ENCODE measurements at places on chromosomes 3 and 15.

DNA sequence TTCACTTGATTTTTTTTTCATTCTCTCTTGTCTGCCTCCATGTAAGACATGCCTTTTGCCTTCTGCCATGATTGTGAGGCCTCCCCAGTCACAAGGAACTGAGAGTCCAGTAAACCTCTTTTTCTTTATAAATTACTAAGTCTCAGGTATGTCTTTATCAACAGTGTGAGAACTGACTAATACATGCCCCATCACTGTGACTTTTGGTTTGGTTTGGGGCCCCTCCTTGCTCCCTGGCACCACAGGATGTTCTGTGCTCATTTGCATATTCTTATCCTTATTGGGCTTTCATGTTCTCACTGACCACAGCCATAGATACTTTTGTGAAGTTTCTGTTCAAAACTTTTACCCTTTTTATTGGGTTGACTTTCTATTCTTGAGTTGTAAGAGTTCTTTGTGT is 3.8 kb upstream of the PRR20G start:
- no peak for DNase-seq

DNA sequence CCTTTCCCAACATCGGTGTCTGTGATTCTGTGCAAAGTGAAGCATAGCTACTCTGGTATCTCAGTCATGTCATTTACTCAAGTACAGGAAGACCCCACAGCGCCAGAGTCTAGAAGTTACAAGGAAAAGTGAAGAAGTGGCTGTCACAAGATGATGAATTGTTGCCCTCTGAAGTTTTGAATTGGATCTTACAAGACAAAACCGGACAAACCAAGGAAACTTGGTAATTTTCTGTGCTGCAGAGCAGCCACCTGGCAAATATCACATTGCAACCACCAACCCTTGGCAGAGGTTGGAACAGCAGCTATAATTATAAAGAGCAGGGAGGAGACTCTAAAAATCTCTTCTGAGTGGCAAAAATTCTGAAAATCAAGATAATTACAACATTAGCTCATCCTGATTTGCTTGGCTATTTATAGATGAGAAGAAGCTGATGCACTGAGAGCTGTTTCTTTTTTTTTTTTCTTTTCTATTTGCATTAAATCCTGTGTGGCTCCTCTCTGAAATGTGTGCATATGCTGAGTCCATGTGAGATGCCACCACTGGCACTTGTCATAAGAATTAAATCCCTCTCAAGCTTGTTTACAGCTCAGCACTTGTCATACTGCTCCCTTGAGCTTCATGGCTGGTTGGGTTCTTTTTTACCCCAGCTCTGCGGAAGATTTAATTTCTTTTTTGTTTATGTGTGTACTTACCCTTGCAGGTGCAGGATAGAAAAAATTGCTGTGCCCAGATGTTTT is 68.0 kb upstream of the MNS1 start:
- DNase-seq: no peak

DNA sequence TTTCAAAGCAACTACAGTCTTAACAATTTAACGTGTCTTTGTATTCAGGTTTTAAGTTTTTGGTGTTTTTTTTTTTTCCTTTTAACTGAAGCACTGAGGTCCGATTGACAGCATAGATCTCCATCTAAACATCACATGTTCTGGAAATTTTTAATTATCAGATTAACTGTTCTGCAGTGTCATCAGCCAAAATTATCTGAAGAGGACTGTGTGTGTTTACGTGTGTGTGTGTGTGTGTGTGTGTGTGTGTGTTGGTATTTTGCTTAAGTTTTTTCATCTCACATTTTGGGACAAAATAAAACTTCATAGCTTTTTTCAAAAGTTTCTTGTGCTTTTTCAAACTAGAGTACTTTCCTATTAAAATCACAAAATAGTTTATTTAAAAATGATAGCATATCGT is 1.8 kb downstream of the PIK3CA start:
- DNase-seq: no peak

GRCh38 chr3:13452490-13453335 is 27.4 kb upstream of the HDAC11 start:
- peak; percentile 31 for DNase-seq

DNA sequence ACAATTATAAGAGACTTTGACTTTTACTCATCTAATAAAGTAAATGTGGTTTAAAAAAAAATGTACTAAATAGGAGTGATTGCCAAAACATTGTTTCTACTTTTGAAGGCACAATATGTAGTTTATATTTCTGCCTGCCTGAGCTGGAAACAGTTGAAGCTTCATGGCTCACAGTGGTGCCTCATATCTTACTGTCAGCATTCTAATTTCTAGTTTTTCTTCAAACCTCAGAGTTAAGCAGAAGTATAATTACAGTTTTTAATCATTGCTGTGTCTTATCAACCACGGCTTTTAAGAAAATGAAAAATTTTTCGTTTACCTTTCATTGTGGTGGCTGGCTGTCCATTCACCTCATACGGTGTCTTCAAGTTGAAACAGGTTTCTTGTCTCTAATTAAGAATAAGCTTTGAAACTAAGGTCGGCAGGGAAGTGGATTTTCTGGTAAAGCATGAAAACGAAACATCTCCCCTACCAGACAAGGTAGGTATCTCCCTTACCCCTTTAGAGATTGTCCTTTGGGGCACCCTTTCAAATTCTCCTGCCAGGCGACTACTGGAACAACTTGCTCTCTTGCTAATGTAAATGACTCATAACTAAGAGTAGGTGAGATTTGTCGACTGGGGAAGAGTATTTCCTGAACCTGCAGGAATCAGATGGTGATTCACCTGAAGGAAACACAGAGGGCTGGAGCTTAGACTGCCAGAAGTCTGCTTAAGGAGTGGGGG is at the start of gene GPR87:
TSS of gene GPR87 (minus strand) at position 554 of the 725 bp plus-strand sequence. CDS start 16,720 bp downstream, outside the sequence.
- DNase-seq: peak; percentile 88

- peak; percentile 63 for DNase-seq
These were observed 9.6 kb upstream of the TAGLN3 start for GRCh38 chr3:111989061-111989678.

DNA sequence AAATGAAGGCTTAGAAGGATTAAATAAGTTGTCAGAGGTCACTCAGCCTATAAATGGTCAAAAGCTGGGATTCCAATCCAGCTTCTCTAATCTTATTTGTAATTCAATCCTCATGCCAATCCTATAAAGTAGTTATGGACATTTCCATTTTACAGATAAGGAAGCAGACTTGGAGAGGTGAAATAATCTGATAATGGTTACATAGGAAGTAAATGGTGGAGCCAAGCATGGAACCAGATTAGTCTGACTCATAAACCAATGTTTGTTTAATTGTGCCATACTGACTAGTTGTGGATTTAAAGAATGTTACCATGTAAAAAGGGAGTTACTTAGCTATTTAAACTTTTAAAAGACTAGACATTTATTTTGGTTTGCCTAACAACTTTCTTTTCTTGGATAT is 59.7 kb downstream of the KCNAB1 start:
- DNase-seq: no peak

- no peak for DNase-seq
These were observed 108.3 kb upstream of the ETV5 start for GRCh38 chr3:186216900-186217819.

- DNase-seq: no peak
These were observed 46.1 kb downstream of the USP50 start for GRCh38 chr15:50500352-50500751.

GRCh38 chr3:133610031-133610430 is 36.5 kb downstream of the CDV3 start:
- no peak for DNase-seq

DNA sequence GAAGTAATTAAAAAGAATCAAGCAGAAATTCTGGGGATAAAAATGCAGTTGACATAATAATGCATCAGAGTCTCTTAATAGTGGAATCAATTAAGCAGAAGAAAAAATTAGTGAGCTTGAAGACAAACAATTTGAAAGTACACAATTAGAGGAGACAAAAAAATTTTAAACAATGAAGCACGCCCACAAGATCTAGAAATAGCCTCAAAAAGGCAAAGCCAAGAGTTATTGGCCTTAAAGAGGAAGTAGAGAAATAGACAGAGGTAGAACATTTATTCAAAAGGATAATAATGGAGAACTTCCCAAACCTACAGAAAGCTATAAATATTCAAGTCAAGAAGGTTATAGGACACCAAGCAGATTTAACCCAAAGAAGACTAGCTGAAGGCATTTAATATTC is 113.3 kb downstream of the TBC1D2B start:
- no peak for DNase-seq

GRCh38 chr3:187770224-187770623 is 25.0 kb upstream of the BCL6 start:
- no peak for DNase-seq

DNA sequence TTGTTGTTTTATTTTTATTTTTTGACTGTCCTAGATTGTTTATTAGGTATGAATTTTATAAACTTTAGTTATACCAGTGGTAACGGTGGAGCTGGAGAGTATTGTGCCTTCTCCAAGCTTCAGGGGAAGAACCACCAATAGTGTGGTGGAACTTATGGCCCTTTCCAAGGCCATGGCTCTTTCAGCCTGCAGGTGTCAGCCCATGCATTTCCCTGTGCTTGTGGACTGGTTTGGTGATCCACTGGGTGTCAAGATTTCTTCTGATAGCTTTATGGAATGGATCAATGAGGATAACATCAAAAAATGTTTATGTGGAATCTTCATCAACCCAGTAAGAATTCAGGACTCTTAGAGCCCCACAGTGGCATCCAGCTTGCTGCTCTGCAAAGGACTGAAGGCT is 19.2 kb upstream of the SCAMP5 start:
- no peak for DNase-seq

DNA sequence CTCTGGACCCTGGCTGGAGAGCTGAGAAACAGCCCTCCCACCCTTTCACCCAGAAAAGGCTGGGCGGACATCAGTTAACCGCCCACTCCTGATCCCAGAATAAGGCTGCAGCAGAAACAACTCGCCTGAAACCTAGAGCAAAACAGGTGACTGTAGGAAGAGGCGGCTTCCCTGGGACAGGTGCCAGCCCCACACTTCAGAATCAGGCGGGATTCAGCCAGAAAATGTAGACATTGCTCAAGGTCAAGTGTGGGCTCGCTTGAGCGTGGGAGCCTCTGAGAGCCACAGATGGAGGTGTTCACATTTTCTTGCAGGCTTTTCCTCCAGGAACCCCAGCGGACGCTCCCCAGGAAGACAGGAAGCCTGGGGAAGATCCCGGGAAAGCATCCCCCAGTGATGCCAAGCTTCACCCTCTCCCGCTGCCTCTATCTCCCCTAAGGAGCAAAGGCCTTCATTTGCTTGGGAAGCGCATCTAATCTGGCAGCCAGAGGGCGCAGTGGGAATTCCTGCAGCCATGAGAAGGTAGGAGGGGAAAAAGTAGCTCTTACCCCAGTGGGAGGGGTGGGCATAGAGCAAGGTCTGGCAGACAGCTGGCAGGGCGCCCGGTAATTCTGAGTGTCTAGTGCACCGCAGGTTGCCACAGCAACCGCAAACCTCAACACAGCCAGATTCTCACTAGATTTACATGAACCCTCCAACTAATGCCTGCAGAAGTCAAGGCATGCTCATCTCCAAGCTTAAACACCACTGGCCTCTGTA is 77.7 kb downstream of the OCA2 start:
- peak; percentile 22 for DNase-seq

DNA sequence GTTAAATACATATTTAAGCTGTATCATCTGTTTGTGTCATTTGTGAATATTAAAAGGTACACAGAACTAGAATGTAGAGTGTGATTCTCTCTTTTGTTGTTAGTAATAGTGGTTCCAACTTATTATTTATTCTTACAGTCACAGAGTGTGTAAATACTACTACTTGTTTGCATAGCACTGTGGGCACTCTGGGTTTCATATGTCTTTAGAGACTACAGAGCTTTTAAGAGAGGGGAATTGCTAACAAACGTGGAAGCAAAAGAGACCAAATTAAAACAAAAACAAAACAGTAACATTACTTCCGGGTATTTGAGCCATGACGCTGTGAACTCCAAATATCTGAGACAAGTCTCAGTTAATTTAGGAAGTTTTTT is 828.0 kb upstream of the DPPA4 start:
- no peak for DNase-seq

- no peak for DNase-seq
These were observed 81.1 kb downstream of the SOX14 start for GRCh38 chr3:137845194-137845593.

GRCh38 chr3:72652395-72652794 is 195.8 kb downstream of the SHQ1 start:
- DNase-seq: no peak

DNA sequence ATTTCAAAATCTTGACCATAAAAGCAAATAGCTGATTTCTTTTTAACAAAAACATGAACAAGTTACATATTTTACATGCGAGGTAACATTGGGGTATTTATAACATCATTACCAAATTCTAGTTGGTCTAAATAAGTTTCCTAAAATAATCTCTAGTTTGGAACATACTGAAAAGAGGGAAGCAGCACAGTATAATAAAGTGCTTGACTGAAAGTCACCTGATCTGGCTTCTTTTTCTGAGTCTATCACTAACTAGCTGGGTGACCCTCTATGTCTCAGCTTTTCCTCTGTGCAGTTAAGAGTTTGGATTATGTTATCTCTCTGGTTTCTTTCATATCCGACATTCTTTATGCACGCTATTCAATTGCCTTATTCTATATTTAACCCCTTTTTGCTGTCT is 19.8 kb upstream of the CNTN4 start:
- DNase-seq: no peak

DNA sequence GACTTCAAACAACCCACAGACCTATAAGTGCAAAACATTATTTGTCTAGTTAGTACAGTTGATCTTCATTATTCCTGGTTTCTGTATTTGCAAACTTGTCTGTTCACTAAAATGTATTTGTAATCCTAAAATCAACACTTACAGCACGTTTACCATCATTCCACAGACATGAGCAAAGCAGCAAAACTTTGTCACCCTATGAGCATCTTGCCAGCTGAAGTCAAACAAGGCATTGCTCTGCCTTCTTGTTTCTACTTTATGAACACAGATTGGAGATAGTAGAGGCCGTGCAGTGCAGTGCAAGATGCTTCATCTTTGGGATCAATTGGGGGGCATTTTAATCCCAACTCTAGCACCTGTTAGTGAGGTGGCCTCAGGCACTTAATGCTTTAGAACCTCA is 202.1 kb downstream of the NLGN1 start:
- DNase-seq: no peak

DNA sequence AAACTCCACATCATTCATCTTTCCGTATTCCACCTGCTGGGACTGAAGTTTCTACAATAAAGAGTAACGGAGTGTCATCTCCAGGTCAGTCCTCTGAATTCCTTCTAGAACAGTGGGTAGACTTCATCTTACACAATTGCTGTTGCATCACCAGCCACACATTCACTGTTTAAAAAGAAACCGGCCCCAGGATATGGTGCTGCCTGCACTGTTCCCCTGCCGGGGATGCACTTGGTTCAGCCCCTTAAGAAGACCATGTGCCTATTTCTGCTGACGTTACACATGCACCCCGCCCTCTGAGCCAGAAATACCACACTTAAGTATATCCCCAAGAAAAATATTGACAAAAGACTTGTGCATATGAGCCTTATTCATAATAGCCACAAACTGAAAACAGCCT is 233.4 kb downstream of the FEZF2 start:
- no peak for DNase-seq

GRCh38 chr3:42651248-42652091 is 2.0 kb upstream of the ZBTB47 start:
- DNase-seq: no peak

- DNase-seq: no peak
These were observed 15.7 kb downstream of the PRR23E start for GRCh38 chr3:127208483-127209100.
